ENCODE measurements at places on chromosomes 3 and 15. TPM values are rescaled to one million over a fixed set of nuclear protein-coding genes. Genes with fewer than 3 reads are reported as not detected.

DNA sequence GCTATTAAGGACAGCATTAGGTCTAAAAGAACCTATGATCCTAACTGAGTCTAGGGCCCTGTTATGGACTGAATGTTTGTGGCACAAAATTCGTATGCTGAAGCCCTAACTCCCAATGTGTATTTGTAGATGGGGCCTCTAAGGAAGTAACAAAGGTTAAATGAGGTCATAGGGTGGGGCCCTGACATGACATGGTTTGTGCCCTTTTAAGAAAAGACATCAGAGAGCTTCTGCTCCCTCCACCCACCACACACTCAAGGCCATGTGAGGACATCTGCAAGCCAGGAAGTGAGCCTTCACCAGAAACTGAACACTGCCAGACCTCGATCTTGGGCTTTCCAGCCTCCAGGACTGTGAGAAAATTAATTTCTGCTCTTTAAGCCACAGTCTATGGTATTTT, 49.2 kb downstream of the PHC3 start:
- no peak for DNase-seq

DNA sequence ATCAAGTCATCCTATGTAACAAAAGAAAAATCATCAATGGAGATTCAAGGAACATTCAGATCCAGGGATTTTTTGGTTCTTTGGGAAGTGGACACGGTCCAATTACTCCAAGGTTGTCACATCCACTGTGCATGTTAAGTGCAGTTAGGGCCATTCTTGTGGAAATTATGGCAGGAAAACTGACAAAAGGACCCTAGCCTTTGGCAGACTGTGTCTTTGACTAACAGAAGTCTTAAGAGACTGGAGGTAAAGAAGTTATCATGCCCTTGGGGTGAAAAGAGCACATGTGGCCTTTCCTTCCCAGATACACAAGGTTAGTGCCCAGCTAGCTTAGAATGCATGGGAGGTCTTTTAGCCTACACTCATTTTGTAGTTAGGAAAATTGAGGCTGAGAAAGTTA, 74.9 kb downstream of the MB21D2 start:
- DNase-seq: no peak

DNA sequence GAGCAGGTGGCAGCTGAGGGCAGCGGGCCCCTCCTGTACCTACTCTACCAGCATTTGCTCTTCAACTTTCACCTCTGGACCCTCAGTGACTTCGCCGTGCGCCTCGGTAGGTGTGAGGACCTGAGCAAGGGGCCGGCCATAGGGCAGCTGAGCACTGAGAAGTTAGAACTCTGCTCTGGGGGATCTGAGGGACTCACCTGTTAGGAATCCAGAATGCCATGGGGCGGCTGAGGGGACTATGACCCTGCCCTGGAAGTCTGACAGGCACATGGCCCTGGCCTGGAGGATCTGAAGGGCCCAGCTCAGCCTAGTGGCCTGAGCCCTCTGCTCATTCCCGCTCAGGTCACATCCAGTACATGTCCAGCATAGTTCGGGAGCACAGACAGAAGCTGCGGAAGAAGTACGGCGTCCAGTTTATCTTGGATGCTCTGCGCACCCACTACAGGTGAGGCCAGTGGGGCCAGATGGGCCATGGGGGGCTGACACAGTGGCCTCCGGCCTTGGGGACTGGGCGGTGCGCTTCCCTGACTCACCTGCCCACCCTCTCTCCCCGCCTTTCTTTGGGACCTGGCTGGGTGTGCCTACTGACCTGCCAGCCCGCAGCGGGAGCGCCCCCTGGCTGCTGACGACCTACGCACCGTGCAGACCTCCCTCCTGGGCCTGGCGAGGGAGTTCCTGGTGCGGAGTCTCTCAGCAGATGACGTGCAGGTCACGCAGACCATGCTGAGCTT, 18.8 kb downstream of the NBEAL2 start:
- no peak for DNase-seq

DNA sequence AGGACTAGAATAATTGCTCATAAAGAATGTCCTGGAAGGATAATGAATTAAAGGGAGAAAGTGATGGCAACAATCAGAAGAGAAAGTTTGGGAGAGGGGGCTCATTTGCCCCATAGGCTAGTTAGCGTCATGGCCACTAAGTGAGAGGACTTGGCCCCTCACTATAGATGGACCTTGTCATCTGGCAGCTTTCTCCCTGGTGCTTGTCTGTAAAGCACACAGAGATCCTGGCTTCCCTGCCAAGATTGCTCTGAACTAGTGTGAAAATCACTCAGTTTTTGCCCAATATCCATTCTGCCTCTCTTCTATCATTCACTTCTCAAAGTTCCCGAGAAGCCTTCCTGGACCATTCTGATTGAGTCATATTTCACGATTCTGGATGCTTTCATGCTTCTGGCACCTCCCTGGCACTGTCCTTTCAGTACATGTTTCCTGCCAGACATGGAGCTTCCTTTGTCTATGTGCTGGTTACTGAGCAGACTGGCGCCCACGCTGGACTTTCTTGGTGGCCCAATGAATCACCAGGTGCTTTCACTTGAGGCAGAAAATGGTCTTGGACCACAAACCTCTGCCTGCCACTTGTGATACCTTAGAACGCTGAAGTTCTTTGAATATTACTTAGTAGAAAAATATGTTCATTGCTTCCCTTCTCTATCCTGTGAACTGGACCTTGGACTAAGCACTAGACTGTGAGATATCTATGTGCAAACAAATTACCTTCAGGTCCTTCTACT, 709.6 kb upstream of the CFAP20DC start:
- no peak for DNase-seq

KCNAB1 gene
- total RNA-seq: 6.3 TPM

FBXL22 gene
- total RNA-seq: 1.9 TPM

PLA1A gene
- total RNA-seq: 0.20 TPM

DNA sequence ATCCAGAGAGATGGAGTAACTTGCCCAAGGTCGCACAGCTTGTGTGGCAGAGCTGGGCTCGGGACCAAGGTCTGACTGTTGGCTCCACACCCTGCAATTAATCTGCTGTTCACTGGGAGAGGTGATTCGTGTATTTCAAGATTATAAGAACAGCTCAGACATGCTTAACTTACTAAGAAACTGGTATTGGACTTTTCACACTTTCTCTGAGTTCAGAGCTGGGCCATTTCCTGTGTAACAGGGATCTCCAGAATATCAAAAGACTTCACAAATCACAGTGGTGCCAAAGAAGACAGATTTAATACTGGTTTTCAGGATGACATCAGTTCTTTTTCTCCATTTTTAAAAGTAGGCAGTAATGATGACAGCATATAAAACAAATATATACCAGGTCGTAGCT, 156.8 kb upstream of the UBE2E1 start:
- no peak for DNase-seq

ISLR gene
- total RNA-seq: 46.8 TPM

RGMA gene
- total RNA-seq: 10.4 TPM
